ENCODE measurements at places on chromosomes 6 and 20. TPM values are rescaled to one million over a fixed set of nuclear protein-coding genes. Genes with fewer than 3 reads are reported as not detected.

Gene NKX2-2
- total RNA-seq: not detected

GRCh38 chr6:40794586-40794985 lies 207.4 kb upstream of the LRFN2 start:
- ATAC-seq: no peak

Gene HCRTR2
- not detected for total RNA-seq

Gene ELOVL2
- not detected for total RNA-seq

DNA sequence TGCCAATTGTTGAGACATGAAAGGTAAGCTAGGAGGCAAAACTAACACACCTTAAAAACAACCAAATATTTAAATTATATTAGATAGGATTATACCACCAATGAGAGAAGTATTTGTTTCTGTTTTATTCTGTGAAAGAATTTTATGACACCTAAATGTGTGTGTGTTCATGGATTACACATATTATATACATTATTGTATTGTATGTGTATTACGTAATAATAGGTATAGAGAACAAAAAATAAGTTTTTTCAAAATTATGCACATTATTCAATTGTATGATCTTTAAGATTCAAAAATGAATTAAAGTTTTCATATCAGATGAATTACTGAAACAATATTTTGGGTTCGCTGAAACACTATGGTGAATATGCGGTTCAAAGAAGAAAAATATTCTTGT lies 84.3 kb upstream of the FABP7 start:
- ATAC-seq: no peak

GRCh38 chr6:99253271-99253670 lies 96.2 kb downstream of the FAXC start:
- no peak for ATAC-seq

DNA sequence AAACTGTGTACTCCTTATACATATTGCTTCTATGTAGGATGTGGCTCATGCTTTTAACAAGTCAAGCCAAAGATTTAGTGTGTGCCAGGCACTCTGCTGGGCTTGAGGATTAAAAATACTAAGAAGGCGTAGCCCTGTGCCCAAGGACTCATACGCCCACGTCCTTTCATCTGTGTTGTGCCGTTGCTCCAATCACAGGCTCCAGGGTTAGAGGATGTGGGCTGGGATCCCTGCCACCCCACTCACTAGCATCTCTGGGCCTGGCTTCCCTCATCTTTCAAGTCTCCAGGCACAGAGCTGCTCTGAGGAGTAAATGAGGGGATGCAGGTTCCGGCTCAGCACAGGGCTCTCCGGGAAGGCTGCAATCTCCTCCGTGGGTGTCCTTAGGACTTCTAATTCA lies 214.2 kb downstream of the SYNDIG1 start:
- ATAC-seq: no peak

- ATAC-seq: no peak
Observed at GRCh38 chr20:860891-861290, 27.4 kb downstream of the FAM110A start.

DNA sequence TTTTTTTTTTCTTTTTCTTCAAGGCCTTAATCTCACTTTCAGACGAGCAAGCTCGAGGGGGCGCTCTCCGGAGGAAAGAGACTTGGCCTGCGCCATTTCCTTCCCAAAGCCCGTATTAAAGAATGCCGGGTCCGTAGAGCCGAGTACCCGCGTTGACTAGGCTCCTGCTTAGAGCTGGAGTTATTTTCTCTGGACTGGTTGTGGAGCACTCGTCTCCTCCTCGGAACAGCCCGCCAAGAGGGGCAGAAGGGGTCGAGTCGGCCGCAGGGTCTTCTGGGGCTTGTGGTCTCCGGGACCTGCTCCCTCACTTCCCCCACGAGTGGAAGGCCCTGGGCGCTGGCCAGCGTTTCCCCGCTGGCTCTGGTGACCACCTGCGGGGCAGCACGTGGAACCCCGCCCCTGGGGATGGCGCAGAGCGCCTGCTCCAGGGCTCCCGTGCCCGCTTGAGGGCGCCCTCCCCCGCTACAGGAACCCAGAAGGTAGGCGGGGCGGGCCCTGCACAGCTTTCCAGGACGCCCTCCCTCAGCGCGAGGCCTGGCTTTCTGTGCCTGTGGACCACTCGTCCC lies 2.7 kb upstream of the MEI4 start:
- ATAC-seq: no peak

Gene HLA-A
- total RNA-seq: 322 TPM

Gene SLC32A1
- not detected for total RNA-seq

Gene SSTR4
- total RNA-seq: 0.58 TPM

Gene ACTR5
- total RNA-seq: 9.3 TPM

DNA sequence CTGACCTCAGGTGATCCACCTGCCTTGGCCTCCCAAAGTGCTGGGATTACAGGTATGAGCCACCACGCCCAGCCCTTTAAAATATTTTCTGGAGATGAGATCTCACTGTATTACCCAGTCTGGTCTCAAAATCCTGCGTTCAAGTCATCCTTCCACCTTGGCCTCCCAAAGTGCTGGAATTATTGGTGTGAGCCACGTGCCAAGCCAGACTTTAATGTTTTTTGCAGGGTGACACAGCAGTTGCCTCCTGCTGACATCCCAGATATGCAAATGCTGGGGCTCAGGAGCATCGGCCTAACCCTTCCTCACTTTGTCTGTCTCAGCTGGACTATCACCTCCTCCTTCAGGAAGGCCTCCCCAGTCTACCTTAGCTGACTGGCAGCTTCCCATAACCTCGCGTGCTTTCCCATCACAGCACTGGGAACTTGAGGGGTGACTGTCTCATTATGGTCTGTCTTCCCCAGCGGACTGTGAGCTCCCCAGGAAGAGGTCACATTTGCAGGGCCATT lies 14.3 kb upstream of the ID1 start:
- no peak for ATAC-seq

DNA sequence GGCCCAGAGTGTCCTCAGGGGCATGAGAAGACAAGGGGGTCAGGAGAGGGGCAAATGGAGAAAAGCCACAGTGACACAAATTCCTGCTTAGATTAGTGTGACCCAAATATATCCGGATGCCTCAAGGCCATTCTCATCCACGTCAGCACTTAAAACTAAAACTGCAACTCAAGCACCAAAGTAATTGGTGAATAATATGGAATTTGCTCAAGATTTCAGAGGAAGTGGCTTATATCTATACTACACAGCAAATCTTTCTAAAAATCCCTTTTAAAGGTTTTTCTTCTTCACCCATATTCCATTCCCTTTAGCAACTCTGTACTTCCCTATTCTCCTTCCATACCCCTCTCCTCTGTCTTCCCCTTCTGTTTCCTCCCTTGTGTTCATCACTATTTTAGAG lies 15.2 kb downstream of the DEF6 start:
- no peak for ATAC-seq

Gene KIF13A
- 81.3 TPM for total RNA-seq

GRCh38 chr6:40440053-40440452 lies 147.1 kb downstream of the LRFN2 start:
- ATAC-seq: no peak

- ATAC-seq: no peak
Observed at GRCh38 chr20:36462440-36463211, 78.7 kb upstream of the MYL9 start.

Gene HLA-DQA1
- 4.3 TPM for total RNA-seq

DNA sequence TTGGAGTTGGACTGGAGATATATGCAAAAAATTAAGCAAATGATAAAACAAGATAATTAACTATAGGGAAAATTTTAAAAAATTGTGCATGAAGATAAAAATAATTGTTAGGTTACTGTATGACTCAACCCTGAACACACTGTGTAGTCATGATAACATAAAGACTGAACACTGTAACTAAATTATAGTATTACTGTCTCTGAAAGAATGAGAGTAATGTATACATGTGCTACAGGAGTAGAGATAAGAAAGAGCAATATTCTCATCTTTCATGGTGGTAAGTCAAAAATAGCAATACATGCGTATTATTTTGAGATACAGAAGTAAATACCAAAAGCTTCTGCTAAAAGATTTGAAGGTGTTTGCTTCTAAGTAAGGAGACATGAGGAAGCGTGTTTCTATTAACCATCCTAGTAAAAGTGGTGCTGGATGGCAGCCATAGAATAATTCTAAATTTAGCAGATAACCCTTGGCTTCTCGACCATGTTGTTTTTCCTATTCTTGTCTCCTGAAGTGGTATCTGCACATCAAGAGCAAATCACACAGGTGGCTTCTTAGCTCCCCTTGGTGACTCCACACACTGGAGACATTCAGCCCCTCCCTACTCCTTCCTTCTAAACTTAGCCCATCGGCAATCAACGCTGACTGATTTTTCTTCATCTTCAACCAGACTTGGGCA lies 390.6 kb upstream of the PLCB4 start:
- no peak for ATAC-seq

DNA sequence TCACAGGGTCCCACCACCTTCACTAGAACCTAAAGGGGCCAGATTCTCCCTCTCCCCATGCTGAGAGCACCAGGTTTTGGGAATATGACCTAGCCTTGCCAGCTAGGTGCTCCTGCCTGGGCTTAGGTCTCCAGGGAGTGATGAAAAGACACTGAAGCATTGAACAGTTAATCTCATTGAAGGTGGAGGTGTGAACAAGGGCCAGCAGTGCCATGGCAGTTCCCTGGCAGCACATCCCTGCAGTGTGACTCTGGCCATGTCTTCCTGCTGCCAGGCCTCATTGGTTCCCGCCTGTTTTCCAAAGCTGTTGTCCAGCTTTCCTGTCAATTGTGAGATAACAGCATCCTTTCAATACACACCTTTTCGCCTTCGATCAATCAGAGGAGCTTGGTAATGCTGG lies 10.9 kb downstream of the PPIL6 start:
- ATAC-seq: no peak

DNA sequence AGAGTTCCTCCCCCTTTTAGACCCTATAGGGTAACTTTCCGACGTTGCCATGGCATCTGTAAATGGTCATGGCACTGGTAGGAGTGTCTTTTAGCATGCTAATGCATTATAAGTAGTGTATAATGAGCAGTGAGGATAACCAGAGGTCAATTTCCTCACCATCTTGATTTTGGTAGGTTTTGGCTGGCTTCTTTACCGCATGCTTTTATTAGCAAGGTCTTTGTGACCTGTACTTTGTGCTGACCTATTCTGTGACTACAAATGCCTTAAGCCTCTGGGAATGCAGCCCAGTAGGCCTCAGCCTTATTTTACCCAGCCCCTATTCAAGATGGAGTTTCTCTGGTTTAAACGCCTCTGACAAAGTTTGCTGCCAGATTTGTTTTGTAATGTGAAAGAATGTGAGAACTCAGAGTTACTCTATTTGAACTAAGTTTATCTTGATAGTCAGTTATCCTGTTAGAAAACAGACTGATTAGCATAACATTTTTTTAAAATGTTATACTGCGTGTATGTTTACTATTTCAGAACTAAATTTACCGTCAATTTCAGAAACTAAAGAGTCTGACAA lies 111.3 kb upstream of the PRSS16 start:
- no peak for ATAC-seq

DNA sequence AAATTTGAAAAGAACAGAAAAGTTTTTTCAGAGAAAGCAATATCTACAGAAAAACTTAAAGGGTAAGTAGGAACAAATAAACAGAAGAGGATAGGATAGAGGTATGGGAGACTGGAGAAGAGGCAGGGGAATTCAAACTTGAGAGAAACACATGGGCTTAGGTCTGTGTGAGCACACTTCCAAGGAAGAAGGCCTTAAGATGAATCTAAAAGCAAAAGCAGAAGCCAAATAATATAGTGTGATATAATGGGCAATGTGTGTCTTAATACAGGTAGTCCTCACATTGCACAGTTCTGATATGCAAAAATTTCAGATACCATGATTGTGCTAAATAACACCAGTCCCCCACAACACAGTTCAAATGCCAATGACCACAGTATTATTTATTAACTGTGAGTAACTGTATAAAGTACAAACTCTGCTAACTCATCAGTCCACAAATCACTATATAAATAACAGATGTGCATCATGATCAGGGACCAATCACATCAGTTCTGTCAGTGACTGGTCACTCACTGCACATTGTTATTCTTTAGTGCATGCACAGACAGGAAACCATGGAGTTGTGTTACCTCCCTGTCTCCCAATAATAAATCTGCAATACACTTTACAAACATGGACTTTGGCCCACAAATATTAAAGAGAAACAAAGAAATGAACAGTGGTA lies 18.6 kb downstream of the SNX14 start:
- ATAC-seq: no peak

GRCh38 chr6:6046716-6047115 lies 40.0 kb upstream of the NRN1 start:
- no peak for ATAC-seq

- ATAC-seq: no peak
Observed at GRCh38 chr6:1607516-1608221, 2.0 kb upstream of the FOXC1 start.

- no peak for ATAC-seq
Observed at GRCh38 chr20:33569802-33570391, 80.0 kb downstream of the CBFA2T2 start.

- no peak for ATAC-seq
Observed at GRCh38 chr20:25066386-25066785, 8.4 kb upstream of the ACSS1 start.

- no peak for ATAC-seq
Observed at GRCh38 chr6:91659891-91660290, 1073.0 kb upstream of the MAP3K7 start.

- no peak for ATAC-seq
Observed at GRCh38 chr20:41358717-41359116, 7.9 kb downstream of the EMILIN3 start.

GRCh38 chr20:33649201-33649681 lies 12.9 kb upstream of the C20orf144 start:
- ATAC-seq: peak; percentile 52

Gene CALHM5
- 0.81 TPM for total RNA-seq

- no peak for ATAC-seq
Observed at GRCh38 chr20:50726955-50727791, 4.2 kb upstream of the PARD6B start.

Gene SLC17A9
- total RNA-seq: 2.8 TPM

DNA sequence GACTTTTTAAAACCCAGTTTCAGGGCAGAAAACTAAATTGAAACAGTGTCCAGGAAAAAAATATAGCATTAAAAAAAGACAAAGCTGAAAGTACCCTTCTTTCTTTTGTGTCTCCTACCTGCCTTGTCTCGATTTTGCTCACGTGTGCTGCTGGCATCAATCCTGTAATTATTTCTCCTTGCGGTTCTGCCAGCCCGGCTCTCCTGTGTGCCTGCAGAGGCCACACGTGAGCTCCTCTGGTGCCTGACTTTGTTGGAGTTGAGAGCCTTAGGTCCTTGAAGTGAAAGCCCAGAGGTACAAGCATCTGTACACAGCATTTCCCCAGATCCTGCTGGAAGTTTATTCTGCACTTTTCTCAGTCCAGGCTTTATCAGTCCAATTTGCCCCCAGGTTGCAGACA lies 36.5 kb downstream of the GHRH start:
- ATAC-seq: no peak

DNA sequence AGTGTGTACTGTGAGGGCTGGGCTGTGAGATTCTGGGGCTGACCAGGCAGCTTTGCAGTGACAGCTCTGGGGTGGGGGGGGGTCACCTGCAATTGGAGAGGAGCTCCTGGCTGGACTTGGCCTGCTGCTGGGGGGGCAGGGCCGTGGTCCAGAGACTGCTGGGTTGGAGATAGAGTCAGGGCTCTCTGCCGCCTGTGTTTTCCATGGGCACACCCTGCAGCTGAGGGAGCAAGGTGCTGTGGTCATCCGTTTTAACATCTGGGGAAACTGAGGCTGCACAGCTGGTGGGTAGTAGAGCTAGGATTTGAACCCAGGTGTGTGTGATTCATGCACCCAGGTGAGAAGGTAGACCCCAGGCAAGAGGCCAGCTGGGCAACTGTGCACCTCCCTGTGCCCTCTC lies 7.3 kb downstream of the DLGAP4 start:
- ATAC-seq: no peak

All from gastroesophageal sphincter (tissue), 4 donors.